ENCODE measurements at places on chromosomes 3 and 15.

DNA sequence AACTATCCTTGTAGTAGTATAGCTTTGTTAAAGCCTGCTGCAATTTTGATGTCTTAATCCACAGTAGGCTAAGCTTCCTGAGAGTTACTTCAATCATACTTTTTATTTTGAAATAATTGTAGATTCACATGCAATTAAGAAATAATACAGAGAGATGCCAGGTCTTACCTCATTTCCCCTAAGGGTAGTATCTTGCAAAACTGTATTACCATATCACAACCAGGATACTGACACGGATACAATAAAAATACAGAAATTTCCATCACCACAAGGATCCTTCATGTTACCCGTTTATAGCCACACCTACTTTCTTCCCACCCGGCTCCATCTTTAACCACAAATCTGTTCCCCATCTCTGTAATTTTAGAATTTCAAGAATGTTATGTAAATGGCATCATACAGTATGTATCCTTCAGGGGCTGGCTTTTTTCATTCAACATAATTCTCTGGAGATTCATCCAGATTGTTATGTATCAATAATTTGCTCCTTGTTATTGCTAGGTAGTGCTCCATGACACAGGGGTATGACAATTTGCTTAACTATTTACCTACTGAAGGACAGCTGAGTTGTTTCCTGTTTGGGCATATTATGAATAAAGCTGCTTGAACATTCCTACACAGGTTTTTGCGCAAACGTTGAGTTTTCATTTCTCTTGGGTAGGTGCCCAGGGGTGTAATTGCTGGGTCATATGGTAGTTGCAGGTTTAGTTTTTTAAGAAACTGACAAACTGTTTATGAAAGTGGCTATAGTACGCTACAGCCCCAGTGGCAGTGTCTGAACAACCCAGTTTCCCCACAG lies 21.6 kb downstream of the BDH1 start:
- DNase-seq = no peak

GRCh38 chr3:48240000-48240963 lies 622 bp upstream of the ZNF589 start:
- no peak for DNase-seq

GRCh38 chr3:62558549-62559112 lies 185.3 kb upstream of the FEZF2 start:
- DNase-seq = no peak

DNA sequence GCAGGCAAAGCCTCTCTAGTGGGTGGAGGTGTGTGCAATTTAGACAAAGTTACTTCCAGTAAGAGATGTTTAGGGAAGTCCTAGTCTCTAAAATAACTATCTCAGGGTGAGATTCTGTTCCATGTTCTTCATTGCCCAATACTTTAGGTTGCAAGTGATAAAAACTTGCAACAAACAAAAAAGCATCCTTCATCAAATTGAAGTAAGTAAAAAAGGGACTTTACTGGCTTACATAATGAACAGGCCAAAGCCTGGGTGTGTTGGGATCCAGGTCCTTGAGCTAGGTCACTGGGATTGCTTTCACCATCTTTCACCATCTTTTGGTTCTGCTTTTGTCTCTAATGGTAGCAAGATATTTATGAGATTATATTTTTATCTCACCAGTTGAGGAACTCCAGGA lies 38.3 kb downstream of the CX3CR1 start:
- no peak for DNase-seq
